ENCODE measurements at places on chromosomes 5 and 9. TPM values are rescaled to one million over a fixed set of nuclear protein-coding genes. Genes with fewer than 3 reads are reported as not detected.

ODF2 gene
- total RNA-seq, result 36.6 TPM

PCDHGB4 gene
- total RNA-seq, result 15.2 TPM

ARL14EPL gene
- total RNA-seq, result 0.67 TPM

NTNG2 gene
- 0.10 TPM for total RNA-seq

RPS14 gene
- 2,576 TPM for total RNA-seq

LCN12 gene
- 0.29 TPM for total RNA-seq

NFX1 gene
- total RNA-seq, result 22.2 TPM

SLC1A3 gene
- not detected for total RNA-seq

GPR150 gene
- 0.33 TPM for total RNA-seq

SLC6A7 gene
- not detected for total RNA-seq

RNF180 gene
- total RNA-seq, result 13.1 TPM

ECSCR gene
- total RNA-seq, result 359 TPM

PCDHGA7 gene
- 4.6 TPM for total RNA-seq

SPATA31A3 gene
- not detected for total RNA-seq

PDE6A gene
- total RNA-seq, result under 0.01 TPM

DOCK8 gene
- 3.2 TPM for total RNA-seq

NACC2 gene
- 39.5 TPM for total RNA-seq

MCCC2 gene
- total RNA-seq, result 34.3 TPM

GTF3C4 gene
- total RNA-seq, result 27.7 TPM

IL7R gene
- total RNA-seq, result 3.6 TPM

TMC1 gene
- total RNA-seq, result 0.33 TPM

ADAMTS13 gene
- total RNA-seq, result 0.98 TPM

IFNK gene
- total RNA-seq, result not detected

ARAP3 gene
- total RNA-seq, result 45.8 TPM

MRPL50 gene
- total RNA-seq, result 15.0 TPM

LCN10 gene
- total RNA-seq, result not detected

SPATA31C1 gene
- not detected for total RNA-seq

PCDHGB2 gene
- total RNA-seq, result 4.6 TPM

GNA14 gene
- 7.5 TPM for total RNA-seq
